Naive thymus-derived CD4-positive, alpha-beta T cell (primary cell): ENCODE measurements at places on chromosomes 4 and X.

GRCh38 chr4:94701631-94702300 is 56.0 kb upstream of the BMPR1B start:
- DNase-seq = no peak

DNA sequence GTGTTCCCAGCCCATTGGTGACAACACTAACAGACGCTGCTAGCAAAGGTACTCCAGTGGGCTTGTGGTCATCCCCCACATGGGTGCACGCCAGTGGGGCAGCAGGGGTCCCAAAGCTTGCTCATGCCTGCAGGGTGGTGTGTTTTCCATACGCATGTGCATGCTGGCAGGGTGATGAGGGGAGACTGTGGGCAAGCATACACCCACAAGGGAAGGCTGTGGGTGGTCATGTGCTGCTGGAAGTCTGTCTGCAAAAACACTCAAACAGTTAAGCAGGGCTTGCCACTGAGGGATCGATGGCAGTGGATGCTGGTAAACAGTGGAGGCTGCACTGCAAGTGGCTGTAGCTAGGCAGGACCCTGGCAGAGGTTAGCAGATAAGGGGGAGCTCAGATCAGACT is 79.9 kb downstream of the FAAH2 start:
- DNase-seq = no peak

- DNase-seq = no peak
Observed at GRCh38 chr4:22412013-22412412, 103.9 kb downstream of the ADGRA3 start.

GRCh38 chr4:101177154-101177553 is 170.2 kb downstream of the PPP3CA start:
- no peak for DNase-seq

- DNase-seq = no peak
Observed at GRCh38 chrX:153964105-153964504, 7.5 kb downstream of the HCFC1 start.

- no peak for DNase-seq
Observed at GRCh38 chrX:153610836-153611213, 11.9 kb upstream of the CCNQ start.

DNA sequence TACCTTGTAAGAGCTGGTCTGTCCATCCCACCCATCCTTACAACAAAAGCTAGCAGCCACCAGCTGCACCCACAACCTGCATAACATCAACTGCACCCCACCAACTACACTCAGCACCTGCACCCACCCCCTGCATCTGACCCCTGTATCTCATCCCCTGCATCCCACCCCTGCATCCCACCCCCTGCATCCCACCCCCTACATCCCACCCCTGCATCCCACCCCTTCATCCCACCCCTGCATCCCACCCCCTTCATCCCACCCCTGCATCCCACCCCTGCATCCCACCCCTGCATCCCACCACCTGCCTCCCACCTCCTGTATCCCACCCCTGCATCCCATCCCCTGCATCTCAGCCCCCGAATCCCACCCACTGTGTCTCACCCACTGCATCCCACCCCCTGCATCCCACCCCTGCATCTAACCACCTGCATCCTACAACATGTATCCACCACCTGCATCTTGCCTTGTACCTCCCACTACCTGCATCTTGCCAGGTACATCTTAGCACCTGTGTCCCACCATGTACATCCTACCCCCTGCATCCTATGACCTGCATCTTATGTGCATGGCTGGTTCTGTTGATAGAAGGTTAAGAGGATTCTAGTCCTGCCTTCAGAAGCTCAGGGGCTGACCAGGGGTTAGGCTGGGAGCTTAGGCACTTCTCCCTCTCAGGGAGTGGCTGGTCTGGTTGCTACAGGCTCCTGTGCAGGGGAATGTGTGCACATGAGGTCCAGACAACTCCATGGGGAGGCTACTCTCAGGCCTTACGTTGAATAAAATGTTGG is 9.4 kb downstream of the TMEM271 start:
- no peak for DNase-seq

GRCh38 chrX:13144927-13145655 is 100.7 kb upstream of the FAM9C start:
- DNase-seq = no peak

GRCh38 chr4:109576462-109576861 is 16.4 kb downstream of the MCUB start:
- no peak for DNase-seq

GRCh38 chrX:77788050-77788449 is 2.0 kb upstream of the ATRX start:
- DNase-seq = peak; percentile 60

GRCh38 chr4:184475096-184475461 is 729 bp upstream of the IRF2 start:
- DNase-seq = no peak

DNA sequence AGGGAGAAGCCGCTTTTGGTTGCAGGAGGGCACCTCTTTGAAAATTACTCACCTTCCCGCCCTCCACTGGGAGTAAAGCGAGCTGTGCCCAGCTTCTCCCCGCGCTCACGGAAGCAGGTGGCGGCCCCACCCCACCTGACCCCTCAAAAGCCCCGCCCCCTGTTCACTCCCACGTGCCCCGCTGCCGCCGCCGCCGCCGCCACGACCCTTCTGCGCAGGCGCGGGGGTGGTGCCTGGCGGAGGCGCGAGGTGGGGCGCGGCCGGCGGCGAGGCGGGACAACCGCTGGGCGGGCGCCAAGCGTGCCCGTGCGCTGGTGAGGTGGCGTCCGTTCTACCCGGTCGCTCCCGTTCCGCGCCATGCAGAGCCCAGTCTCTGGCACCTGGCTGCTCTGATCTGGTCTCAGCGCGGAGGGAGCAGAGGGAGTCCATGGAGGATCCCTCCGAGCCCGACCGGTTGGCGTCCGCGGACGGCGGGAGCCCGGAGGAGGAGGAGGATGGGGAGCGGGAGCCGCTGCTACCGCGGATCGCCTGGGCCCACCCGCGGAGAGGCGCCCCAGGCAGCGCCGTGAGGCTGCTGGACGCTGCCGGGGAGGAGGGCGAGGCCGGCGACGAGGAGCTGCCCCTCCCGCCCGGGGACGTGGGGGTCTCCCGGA is at the start of gene PI4K2B:
Gene PI4K2B, plus strand, starts transcription at position 297 of the 653 bp plus-strand sequence. Its CDS starts 131 bp downstream, at position 428.
- DNase-seq = peak; percentile 94

GRCh38 chr4:137677863-137678262 is 145.6 kb upstream of the PCDH18 start:
- DNase-seq = no peak

- no peak for DNase-seq
Observed at GRCh38 chr4:72031868-72032608, at the start of gene NPFFR2. NPFFR2 (plus strand) TSS chr4:72032000; CDS start chr4:72128592, 96,592 bp downstream.

DNA sequence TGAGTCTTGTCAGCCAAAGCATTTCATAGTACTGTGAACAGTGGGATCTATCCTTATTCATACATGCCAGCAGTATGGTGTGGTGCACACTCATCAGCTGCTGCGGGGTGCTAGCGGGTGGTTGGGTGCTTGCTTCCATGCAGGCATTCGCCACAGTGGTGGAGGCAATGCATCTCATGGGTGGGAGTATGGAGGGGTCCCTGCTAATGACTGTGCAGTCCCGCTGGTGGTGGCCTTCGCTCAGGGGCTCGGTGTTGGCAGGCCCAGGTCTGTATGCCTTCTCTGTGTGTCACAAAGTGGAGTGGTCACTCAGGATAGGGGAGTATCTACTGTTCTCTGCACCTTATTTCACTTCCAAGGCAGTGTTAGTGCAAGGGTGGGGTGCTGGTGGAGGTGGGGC is 122.6 kb downstream of the POU3F4 start:
- DNase-seq = no peak

GRCh38 chr4:113476800-113477199 is 284.7 kb downstream of the CAMK2D start:
- DNase-seq = no peak

GRCh38 chr4:1841201-1841886 is 14.6 kb downstream of the LETM1 start:
- DNase-seq = no peak

GRCh38 chr4:71945791-71946190 is 86.0 kb upstream of the NPFFR2 start:
- DNase-seq = no peak

DNA sequence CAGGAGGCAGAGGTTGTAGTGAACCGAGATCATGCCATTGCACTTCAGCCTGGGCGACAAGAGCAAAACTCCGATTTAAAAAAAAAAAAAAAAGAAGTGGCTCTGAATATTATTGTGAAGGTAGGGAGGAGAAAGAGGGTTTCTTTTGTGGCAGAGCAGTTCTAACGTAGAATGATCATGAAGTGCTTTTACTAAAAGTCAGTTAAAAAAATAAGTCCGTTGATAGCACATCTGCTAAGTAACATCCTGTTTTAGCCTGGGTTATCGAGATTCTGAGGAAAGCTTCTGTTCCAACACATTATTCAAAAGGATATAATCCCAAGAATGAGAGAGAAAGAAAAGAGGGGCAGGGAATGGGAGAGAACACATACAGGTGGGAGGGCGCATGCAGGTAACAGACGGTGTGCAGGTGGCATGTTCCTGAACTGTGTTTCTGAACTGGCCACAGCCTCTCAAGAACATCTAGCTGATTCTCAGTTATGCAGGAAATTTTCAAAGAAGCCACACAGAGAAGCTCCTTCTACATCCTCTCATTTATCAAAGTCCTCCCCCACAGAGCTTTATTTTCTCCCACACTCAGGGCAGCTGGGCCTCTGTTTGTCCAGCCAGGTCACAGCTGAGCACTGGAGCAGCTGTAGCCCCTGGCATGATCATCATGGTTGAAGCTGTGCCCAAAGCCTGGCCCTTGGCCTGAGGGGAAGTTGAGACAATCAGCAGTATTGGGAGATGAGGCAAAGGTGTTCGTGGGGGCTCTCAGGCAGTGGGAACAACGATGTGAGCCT is 342.3 kb downstream of the ZNF674 start:
- DNase-seq = peak; percentile 2

DNA sequence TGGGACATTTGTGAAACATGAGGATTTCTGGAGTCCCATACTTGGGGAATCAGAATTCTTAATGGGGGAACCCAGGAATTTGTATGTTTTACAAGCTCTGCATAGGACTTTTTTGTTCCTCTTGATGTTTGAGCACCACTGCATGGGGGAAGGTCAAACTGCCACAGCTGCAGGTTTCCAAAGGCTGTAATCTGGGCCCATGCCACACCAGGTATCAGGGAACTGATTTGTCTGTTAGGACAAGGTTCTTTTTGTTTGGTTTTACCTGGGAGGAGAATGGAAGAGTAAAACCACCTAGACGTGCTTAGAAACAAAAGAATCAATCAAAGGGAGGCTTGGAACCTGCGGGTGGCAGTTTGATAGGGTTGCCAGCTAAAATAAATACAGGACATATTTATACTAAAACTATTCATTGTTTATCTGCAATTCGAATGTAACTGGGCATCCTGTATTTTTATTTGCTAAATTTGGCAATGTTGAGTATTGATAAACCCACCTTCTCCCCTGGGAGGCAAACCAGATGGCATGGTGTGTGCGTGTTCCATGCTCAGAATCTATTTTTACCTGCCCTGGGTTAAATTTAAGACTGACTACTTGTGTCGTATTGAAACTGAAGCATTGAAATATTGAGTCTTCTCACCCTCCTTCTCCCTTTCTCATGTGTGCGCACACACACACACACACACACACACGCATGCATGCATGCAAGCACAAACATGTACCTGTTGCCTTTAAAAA is 63.7 kb downstream of the TMEM164 start:
- no peak for DNase-seq

DNA sequence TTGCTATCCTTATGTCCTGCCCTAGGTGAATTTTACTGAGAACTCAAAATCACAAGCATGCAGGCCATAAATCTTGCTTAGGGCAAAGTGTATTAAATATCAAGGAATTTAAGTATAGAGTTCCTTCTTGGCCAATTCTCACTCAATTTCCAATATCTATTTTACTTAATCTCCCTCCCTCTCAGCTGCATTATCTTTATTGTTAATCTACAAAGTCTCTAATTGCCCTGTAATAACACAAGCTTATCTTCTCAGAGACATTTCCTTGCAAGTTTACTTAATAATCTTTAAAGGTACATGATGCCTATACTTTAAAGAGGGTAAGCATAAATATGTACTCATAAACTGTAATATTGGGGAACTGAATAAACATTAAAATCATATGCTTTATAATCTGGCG is 26.9 kb upstream of the MAOB start:
- no peak for DNase-seq

DNA sequence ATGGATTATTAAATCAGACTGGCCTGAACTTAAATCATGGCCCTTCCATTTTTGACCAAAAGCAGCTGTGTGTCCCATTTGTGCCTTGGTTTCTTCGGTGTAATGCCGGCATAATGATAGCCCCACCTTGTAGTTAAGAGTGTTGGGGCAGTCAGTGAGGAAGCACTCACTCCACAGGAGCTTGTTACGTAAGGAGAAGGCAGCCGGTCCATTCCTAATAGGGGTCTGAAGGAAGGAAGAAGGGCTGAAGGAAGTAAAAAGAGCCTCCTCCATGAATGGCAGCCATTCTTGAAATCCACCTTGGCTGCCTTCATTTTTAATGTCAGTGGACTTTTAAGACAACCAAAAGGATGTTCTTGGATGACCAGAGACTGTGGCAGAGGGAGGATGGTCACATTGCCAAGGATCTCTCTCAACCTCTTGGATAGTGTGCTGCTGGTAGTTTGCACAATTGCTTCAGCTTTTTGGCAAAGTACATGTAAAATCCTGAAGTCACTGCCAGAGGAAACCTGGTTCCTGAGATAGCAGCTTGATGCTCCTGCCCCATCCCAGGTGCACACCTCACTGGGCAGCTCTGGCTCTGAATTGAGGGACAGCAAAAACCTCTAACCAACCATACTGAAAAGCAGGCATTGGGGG is 113.5 kb downstream of the PTTG2 start:
- DNase-seq = no peak

- DNase-seq = peak; percentile 33
Observed at GRCh38 chrX:107716118-107716684, 59.4 kb downstream of the TSC22D3 start.

DNA sequence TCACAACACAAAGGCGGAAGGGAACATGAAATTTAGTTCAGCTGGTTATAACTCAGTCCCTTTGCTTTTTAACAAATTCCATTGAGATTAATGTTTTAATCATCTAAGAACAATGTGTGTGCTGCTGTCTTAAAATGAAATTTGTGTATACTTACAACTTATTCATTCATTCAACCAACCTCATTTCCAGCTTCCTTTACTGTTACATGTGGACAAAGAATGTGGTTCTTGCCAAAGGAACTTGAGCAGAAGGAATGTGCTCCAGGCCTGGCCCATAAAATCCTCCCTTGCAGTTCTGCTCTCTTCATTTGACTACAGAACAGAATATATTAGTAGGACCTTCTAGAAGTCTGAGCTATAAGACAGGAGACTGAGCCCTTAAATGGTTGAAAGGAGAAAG is 176.8 kb upstream of the GLRA2 start:
- DNase-seq = no peak
